HCT116 (cell line): ENCODE measurements at places on chromosomes 6 and 20.

DNA sequence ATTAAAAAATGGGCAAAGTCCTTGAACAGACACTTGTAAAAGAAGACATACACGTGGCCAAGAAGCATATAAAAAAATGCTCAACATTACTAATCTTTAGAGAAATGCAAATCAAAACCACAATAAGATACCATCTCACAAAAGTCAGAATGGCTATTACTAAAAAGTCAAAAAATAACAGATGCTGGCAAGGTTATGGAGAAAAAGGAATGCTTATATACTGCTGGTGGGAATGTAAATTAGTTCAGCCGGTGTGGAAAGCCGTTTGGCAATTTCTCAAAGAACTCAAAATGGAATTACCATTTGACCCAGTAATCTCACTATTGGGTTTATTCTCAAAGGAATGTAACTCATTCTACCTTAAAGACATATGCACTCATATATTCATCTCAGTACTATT, 166.6 kb downstream of the KHDC1L start:
- DNase-seq: no peak

DNA sequence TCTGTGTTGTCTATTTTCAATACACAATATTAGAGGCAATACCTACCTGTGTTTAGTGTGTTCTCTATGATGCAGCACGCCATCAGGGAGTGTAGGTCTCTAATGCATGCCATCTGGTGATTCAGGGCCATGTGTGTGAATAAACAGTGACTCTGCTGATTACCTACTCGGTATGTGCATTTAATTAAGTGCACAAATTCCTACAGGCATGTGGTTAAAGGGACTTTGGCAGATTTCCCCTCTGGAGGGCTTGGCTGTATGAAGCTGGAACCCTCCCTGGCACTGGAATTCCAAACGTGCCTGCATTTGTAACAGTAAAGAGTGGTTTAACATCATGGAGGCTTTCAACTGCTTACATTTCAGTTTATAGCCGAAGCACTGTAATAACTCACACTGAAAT, 401.5 kb upstream of the SASH1 start:
- no peak for DNase-seq

DNA sequence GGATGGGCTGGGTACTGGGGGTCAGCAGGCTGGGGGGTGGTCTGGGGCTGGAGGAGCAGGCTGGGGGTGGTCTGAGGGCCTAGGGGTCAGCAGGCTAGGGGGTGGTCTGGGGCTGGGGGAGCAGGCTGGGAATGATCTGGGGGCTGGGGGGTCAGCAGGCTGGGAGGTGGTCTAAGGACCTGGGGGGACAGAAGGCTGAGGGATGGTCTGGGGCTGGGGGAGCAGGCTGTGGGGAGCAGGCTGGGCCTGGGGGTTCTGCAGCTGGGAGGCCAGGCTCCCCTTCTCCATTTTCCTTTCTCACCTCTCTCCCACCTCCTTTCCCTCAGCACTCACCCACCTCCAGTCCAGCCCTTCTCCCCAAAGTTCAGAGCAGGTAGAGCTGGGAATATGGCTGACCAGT, 114.2 kb downstream of the PSMB1 start:
- DNase-seq: no peak

DNA sequence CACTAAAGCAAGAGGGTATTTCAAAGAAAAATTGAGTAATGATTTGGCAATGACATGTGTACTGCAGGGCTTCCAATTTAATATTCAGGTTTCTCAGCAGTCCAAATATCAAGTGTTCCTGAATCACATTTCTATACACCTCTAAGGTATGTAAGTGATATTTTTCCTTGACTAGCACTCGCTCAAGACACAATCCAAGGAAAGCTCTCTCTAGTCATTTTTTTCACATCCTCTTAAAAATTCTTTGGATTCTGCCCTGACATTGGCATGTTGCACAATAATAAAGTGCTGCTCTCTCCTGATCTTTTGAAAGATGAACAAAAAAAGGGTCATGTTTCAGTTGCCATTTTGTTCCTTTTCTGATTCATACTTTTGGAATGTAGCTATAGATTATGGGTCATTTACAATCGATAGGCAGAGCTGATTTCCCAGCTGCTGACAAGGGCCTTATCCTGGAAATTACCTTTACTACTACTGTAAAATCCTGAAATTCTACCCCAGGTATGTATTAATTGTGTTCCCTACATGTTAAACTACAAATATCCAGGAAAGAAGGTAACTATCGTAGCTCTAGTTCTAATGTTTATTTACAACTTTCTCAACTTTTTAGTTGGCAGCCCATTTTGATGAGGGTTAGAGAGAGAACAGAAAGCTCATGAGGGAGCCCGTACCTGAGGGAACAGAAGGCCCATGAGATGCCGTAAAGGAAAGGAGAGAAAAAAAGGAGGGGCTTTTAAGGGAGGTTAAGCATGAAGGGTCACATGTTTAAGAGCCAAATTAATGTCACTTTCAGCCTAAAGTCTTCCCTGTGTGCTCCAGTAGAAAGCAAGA, 22.2 kb upstream of the ADGRG6 start:
- DNase-seq: no peak

DNA sequence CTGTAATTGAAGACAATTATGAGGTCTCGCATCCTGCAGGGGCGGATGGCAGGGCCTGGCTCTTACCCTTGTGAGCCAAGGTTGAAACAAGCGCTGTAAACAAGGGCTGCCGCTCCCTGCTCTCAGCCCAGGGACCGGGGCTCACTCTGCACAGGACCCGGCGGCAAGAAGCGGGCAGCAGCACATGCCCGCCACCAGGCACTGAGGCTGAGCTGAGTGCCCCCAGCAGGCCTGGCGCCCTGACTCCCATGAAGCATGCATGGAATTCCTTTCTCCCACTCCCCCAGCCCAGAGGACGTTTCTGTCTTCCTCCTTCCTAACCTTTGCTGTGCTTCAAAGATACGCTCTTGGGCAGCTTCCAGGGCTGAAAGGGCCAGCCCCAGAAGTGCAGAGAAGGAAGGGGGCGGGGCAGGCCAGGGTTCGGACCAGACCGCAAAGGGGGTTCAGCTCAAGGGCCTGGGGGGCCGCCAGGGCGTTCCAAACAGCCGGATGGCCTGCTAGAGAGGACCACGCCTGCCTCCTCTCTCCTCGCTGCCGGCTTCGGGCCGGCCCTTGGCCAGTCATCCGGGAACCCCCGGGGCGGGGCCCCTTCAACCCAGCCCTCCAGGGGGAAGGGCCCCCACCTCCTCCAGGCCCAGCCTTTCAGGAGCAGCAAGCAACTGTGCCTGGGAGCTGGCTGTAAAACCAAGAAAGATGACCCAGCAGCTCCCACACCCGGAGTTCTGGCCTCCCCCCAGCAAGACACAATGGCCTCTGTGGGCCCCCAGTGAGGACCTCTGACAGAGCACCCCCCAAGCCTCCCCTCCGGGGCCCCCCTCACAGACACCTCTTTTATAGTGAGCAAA, 109.9 kb downstream of the NOL4L start:
- no peak for DNase-seq

DNA sequence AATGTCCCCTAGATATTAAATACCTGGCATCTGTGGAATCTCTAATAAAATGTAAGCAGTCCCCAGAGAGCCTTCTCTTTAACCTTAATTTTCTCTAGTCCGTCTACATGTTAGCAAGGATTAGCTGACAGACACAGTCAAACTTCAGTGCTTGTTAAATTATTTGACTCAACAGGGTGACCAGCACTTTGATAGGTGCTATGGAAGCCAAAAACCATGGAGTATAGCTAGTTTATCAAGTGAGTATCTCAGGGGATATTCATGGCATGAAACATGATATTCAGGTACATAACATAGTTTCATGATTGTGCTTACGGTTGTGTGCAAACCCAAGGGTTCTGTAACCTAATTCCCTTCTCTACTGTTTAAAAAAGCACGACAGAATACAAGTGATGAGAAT, 3.9 kb downstream of the RHAG start:
- DNase-seq: no peak

DNA sequence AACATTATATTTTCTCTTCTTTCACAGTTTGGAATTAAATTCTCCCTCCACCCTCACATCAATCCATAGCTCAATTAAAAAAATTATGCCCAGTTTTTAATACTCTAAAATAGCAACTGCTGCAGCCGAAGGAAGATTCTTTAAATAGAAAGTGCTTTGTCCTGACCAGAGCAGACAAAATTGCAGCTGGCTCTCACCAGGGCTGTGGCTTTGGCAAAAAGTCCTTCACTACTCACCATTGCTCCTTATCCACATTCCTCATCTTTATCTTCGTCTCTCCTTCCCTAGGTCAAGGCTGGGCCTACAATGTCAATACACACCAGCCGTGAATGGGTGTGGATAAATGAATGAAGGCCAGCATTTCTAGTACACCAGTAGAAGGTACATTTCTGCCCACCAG, 107.9 kb upstream of the VGLL2 start:
- DNase-seq: no peak

GRCh38 chr6:50087231-50087954, 37.7 kb upstream of the DEFB112 start:
- no peak for DNase-seq

GRCh38 chr6:51027283-51028065, 208.8 kb downstream of the TFAP2B start:
- DNase-seq: no peak

DNA sequence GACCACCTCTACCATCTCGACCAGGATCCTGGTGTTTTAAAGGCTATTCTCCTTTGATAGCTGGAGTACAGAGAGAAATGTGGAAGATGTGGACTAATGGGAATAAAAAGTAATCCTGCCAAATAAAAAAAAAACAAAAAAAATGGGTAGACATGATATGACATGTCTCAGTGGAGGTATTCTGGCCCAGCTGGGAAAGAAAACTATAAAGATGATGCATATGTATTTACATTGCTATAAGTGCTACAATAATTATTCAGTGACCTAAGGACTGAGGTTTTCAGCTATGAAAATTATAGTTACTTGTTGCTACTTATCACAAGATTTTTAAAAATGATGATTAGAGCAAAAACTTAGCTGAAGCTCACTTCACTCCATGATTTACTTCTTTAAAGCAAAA, 101.1 kb downstream of the SIM1 start:
- DNase-seq: no peak
